ENCODE measurements at places on chromosomes 2 and 18.

DNA sequence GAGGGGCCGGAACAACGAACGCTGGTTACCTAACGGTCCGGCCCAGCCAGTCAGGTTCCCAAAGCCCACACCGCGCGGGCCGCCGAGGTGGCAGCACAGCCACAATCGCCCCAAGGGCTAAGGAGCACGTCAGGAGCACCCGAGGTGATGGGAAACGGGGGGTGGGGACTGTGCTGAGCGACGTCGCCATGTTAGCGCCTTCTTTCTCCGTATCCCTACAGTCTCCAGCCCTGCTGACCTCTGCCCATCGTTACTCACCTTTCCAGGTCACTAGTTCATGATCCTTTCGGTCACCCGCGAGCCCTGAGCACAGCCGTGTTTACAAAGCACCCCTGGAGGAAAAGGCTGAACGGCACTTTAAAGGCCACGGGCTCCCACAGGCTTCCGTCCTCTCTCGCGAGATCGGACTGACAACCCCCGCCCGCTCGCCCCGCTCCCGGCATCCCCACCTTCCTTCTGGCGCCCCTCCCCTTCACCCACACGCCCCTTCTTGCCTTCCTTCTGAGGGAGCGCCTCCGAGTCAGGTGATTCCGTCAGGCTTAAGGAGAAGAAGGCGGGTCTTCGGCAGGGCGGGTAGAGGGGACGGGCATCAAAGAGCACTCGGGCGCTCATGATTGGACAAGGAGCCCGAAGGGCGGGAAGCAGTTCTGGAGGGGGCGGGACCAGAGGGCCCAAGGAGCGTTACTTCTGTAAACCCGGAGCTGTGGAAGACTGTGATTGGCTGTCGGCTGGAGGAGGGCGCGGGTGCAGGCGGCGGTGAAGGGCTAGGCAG, at the start of gene ATF2:
Gene ATF2, minus strand, starts transcription at position 412 of the 772 bp plus-strand sequence. CDS start 31,760 bp downstream, outside the sequence.
- peak; percentile 96 for DNase-seq

DNA sequence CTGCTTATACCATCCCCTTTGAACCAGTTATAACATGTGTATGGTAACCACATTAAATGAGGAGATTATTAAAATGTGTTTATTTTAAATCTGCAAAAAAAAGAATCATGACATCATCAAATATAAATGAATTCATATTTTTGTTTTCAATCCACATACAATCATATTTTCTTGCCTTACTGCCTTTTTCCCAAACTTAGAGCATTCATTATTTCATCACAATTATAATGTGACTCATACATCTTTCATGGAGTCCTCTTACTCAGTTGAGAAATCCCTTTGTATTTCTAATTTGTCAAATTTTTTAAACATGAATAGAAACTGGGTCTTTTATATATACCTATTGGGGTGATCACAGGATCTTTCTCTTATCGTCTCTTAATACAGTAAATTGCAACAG, 909.6 kb downstream of the DSC3 start:
- no peak for DNase-seq

DNA sequence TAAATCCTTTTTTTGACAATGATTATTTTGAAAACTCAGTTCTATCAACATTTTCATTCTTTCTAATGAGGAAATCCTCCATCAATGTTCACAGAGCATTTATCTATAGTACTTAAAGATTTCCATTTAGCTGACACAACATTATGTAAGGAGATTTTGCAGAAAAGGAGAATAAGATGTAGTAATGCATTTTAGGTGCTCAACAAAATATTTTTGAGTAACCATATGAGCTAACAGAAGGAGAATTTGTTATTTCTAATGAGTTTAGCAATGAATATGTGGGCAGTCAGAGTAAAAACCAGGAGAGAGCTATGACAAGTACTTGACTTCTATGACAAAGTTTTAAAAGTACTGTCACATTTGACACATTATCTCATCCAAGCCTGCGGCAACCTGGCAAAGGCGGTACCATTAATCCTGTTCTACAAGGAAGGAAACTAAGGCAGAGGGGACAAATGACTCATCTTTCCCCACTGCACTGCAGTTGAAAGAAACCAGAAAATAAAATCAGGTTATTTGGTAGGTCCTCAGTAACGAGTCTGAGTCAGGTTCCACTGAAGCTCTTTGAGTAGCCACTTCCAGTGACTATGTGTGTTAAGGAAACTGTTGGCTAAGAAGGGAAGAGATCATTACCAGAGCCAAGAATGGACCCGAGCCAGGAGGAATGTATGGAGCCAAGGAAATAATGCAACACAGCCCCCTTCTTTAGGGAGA, 134.1 kb upstream of the ITGB6 start:
- DNase-seq = no peak

GRCh38 chr2:8424997-8425900, 256.6 kb upstream of the ID2 start:
- DNase-seq = no peak

DNA sequence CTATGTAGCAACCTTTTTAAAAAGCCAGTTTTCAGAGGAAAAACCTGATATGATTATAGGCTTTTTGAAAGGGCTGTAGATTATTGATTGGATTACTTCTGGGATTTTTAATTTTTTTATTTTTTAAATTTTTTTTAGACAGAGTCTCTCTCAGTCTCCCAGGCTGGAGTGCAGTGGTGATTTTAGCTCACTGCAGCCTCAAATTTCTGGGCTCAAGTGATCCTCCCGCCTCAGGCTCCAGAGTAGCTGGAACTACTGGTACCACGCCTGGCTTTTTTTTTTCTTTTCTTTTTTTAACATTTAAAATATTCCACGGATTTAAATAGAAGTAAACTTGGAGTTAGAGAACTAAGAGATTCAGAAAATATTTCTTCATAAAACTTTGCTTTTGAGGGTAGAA, 1.2 kb downstream of the MRPL19 start:
- DNase-seq = no peak

GRCh38 chr2:207852791-207853190, 83.1 kb upstream of the FZD5 start:
- no peak for DNase-seq

DNA sequence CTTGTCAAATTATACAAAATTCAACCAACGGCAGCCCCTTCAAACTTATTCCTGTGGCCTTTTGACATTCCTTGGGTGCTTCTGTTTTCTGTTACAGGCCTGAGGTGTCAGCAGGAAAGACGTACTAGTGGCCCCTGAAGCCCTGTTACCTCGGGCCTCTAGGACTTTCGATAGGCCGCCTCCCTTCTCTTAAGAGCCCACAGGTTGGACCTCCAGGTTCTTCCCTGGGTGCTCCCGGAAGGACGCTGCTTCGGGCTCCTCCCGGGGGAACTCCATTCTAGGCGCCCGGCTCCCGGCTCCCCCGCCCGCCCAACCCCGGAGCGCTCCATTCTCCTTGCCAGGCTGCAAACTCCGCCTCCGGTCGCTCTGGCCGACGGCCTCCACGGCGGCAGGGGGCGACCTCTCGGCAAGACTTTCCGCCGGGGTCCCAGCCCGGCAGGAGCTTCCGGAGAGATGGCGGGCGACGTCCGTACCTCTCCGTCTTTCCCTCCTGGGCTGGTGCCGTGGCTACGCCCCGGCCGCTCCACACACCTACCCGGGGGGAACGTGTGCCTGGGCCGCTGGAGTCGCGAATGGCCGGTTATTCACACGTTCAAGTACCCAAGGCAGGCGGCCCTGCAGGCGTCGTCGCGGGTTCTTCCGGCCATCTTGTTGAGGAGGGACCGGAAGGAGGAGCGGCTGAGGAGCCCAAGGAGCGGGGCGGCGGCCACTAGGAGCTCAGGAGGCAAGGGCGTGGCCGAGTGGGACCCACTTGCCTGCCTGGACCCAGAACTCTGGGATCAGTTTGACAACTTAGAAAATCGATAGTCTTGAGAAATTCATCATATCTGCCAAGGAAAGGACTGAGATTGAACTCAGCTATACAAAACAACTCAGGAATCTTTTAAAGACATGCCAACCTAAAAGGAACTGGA, 27.5 kb downstream of the BOLA3 start:
- peak; percentile 88 for DNase-seq

DNA sequence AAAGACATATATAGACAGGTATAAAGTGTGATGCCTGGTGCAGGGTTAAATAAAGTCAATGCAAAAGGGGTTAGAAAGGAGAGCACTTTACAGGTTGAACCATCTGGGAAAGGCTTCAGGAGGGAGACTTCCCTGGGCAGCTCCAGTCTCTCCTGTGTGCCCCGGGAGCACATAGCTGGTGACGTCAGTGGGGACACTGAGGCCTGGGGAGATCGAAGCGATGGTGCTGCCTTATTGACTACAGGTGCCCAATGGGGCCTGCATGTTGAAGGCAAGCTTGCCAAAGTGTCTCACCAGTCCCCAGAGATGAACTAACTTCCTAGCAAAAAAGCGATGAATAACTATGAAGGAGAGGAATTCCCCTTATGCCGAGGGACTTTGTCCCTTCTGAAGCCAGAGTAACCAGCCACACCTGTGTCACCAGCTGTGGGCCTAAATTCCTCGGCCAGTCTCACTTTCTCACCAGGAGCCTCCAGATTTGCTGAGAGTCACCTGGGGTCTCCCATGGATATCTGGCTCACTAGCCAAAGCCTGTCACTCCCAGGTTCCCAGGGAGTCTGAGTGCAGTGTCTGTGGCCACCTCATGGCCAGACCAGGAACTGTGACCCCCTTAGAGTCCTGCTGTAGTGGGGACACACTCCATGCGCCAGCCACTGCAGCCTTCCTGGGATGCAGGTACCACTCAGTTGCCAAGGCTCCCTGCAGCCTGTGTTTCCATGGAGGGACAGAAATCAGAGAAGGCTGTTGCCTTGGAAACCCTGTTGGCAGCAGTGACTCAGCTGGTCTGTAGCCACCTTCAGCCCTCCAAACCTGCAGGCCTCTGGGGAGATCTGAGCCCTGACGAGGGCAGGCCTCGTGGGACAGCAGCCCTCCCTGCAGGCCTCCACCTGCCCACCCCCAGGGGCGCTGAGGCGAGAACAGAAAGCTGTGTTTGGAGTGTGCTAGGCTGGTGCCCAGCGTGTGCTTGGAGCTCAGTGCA, 128.7 kb downstream of the CTIF start:
- no peak for DNase-seq

GRCh38 chr2:99404797-99405669, 67.8 kb downstream of the EIF5B start:
- DNase-seq = no peak

GRCh38 chr18:59570101-59570775, 127.0 kb downstream of the CCBE1 start:
- DNase-seq = no peak

DNA sequence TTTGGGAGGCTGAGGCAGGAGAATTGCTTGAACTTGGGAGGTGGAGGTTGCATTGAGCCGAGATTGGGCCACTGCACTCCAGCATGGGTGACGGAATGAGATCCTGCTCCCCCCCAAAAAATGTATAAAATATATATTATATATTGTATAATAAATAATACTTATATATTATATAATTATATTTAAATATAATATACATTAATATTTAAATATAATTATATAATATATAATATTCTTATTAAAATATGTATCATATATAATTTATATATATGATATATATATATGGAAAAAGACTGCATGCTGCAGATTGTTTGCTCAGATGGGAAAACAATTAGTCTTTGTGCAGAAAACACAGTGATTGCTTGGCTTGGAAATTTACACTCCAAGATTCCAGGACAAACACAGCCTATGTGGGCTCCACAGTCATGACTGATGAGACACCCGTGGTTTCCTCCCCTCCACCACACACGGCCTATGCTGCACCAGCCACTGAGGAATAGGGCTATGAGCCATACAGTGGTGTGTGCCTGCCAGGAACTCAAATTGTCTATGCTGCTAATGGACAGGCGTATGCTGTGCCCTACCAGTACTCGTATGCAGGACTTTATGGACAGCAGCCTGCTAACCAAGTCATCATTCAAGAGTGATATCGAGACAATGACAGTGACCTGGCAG, 30.0 kb downstream of the PMAIP1 start:
- DNase-seq = no peak

GRCh38 chr2:101151859-101152271, 683 bp upstream of the TBC1D8 start:
- no peak for DNase-seq

DNA sequence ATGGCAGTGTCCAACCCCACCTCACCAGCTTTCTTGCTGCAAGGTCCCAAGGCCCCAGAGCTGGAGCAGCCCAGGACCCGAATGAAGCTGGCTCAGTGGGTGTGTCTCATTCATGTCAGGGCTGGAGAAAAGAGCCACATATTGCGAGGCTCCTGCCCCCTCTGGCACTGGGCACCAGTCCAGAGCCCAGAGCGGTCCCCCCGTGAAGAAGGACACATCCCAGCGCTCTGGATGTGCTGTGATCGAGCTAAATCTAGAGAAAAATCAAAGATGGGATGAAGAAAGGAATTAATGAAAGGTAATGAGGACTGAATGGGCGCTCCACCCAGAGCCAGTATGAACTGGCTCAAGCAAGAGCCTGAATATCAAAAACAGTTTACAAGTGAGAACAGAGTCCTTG, 13.3 kb upstream of the MPV17 start:
- no peak for DNase-seq

DNA sequence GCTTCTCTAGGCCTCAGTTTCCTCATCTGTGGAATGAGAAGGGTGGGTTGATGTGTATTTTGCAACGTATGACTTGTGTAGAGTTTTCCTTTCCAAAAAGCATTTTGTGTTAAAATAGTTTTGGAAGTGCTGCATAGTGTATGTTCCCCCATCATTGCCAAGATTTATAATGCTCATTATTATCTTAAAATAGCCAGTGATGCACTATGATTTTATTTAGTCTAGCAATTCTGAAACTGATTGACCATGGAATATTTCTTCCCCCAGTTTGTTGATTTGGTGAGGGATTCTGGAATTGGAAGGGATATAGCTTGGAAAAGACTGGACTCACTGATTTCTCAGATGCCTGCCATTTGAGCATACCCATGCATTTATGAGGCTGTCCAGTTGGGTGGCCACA, 130.6 kb downstream of the CCDC85A start:
- DNase-seq = no peak

DNA sequence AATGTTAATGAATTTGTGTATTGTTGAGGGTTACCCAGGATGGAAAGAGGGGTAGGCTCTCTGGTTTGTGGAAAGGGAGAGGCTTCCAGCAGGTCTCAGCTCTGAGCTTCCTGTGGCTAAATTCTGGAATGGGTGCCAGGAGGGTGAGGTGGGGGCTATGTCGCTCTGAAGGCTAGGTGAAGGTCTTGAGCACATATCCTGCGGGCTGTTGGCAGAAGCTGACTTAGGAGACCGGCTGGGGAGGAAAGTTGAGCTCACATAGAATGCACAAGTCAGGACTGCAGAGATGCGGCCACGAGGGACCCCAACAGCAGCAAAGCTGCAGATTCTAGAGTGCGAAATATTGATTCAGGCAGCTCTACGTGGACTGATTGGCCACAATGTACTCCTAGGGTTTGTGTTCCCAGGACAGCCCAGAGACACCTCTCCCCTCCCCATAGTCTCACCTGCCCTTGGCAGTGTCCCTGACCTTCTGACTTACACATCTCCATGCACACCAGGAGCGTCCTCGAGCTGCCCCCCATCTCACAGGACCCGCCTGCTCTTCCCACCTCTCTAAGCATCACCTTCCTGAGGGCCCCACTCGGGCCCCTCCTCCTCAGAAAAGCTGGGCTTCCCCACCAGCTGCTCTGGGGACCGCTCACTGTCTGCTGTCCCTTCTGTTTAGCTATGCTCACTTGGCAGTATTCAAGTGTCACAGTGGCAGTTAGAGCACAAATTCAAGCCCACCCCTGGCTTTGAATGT, 72.6 kb downstream of the ALK start:
- DNase-seq = no peak
